Psoas muscle (tissue), 8 donors: ENCODE measurements at places on chromosomes 13 and 19. TPM values are rescaled to one million over a fixed set of nuclear protein-coding genes. Genes with fewer than 3 reads are reported as not detected.

GRCh38 chr19:2412449-2412848 lies 14.9 kb downstream of the TIMM13 start:
- no peak for DNase-seq

Gene KCTD4
- not detected for total RNA-seq

DNA sequence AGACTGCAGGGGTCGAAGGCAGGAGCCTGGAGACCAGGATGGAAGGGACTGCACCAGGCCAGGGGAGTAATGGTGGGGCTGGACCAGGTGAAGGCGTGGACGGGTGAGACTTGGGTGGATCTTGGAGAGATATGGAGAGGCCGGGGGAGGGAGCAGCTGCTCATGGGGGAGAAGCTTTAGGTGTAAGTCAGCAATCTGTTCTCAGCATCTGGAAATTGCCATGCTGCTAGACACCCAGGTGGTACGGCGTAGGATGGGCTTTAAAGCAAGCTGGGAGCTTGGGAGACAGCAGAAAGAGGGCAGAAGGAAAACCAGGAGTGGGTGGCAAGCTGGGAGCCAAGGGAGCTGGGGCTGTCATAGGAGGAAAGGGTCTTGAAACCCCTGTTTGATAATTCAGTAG lies 3.0 kb downstream of the CERS4 start:
- no peak for DNase-seq

DNA sequence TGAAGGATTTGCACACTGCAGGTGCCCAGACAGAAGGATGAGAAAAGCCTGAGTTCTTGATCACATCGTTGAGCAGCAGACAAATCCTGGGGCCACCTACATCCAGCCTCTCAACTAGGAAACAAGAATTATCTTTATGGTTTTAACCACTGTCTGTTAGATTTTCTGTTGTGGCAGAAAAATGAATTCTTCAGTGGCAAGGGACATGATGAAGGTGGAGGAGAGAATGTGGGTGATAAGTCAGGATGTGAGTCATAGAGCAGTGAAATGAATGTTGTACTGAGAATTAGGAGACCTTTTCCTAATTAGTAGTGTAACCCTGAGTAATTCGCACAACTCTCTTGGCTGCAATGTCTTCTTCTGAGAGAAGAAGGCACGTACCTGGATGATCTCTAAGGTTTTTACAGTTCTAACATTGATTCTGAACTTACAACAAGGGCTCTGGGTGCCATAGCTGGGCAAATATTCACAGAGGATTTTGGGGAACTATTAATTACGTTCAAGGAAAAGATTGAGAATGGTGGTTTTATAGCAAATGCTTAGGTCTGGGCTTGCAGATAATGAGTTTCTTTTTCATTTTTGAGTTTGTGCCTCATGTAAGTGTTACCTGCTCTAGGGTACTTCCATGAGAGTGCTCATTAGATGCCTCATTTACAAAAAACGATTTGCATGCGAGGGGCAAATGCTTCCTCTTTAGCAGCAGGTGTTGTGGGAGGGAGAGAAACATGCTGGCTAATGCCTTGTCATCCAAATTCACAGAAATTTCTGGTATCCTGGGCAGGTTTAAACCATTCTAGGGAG lies 111.0 kb upstream of the KL start:
- DNase-seq, result no peak

GRCh38 chr19:29188289-29189032 lies 24.5 kb downstream of the UQCRFS1 start:
- DNase-seq, result peak; percentile 41

Gene LRRC8E
- 0.22 TPM for total RNA-seq

- DNase-seq, result peak; percentile 51
Measured at GRCh38 chr19:1862424-1863327, 703 bp downstream of the KLF16 start.

- DNase-seq, result no peak
Measured at GRCh38 chr13:92843549-92843948, 383.1 kb upstream of the GPC6 start.

Gene AMER2
- not detected for total RNA-seq

Gene PVR
- total RNA-seq, result 31.1 TPM

GRCh38 chr19:53958168-53958571 lies 4.6 kb upstream of the CACNG8 start:
- no peak for DNase-seq

DNA sequence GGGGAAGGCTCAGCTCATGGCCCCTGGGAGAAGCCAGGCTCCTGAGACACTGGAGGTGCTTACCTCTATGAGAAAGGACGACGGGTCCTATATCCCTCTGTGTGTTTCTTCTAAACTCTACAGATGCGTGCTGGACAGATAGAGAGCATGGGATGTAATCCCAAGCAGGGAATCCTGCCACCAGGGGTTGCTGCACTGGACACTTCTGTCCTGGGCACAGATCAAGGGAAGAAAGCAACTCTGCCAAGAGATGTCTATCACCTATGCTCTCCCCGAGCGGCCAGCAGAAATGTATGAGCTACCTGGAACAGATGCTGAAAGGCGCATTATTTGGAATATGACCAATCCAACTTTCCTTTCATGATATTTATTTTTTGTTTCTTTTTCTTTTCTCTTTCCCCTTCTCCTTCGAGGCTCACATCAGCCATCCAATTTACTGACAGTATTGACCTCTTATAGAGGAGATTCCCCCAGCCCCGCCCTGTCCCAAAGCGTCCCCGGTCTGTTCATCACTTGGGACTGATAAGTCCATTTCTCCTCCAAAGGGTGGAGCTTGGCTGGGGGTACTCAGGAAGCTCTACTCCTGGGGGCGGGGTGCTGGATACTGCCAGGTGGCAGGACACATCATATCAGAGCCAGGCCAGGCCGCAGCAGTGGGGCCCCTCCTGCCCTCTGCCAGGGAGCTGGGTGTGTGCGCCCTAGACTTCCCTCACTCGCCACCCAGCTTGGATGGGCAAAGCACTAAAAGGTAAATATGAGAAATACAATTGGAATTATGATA lies 34.2 kb downstream of the TSHZ3 start:
- no peak for DNase-seq

- peak; percentile 59 for DNase-seq
Measured at GRCh38 chr19:3367628-3368440, 1.5 kb downstream of the NFIC start.

GRCh38 chr13:98507282-98507797 lies 69.6 kb downstream of the STK24 start:
- DNase-seq, result peak; percentile 58

GRCh38 chr13:95614641-95615245 lies 29.8 kb downstream of the DZIP1 start:
- no peak for DNase-seq

DNA sequence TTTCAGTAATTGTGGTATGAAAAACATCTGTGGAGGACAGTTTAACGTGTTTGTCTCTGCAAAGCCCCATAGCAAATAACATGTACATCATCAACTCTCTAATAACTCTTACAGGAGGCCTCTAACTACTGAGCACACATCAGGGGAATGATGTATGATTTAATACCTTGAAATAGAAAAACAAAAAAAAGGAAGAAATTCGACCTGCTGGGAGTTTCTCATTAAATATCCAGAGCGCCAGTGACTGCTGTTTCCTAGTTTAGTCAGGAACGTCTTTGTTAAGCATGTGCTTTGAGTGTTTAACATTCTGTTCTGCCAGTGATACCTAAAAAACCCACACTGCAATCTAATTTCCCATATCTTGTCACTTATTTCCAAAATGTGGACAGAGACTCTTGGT lies 235.4 kb downstream of the PCDH20 start:
- no peak for DNase-seq

DNA sequence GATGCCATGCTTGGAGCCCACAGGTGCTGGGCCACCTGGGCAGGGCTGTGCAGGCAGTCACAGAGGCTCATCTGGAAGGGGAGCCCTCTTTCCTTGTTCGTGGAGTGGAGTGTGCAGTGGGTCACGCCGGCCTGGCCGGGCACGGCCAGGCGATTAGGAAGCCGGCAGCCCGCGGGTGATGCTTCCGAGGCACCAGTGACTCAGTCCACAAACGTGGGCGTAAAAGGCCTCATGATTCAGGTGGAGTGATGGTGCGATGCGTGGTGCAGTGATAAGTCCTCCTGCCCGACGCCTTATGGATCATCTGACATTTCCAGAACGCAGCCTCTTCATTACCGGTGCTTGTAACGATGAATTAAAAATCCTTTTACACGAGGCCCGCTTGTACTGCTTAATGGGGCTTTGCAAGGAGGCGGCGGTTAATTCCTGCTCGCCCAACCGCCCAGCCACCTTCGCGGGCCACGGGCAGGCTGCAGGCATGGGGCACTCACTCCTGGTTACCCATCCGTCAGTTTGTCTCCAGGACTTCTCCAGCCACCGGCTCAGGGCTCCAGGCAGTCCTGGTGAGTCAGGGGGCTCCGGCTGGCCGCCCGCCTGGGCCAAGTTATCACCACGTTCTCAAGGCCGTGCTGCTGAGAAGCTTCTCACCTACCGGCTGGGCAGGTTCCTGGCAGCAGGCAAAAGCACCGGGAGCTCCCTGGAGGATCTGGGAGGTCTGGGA lies 172.4 kb downstream of the KDM4B start:
- DNase-seq, result peak; percentile 8

GRCh38 chr13:110454227-110454859 lies 107.2 kb downstream of the RAB20 start:
- no peak for DNase-seq

- DNase-seq, result no peak
Measured at GRCh38 chr13:109728791-109729731, 57.3 kb downstream of the IRS2 start.

GRCh38 chr13:53152057-53152421 lies 123.4 kb downstream of the OLFM4 start:
- no peak for DNase-seq

- no peak for DNase-seq
Measured at GRCh38 chr13:72218966-72219365, 352.0 kb upstream of the DACH1 start.

- DNase-seq, result no peak
Measured at GRCh38 chr13:112247471-112248405, 128.4 kb upstream of the SPACA7 start.

- no peak for DNase-seq
Measured at GRCh38 chr13:46617229-46617721, 64.3 kb downstream of the LRCH1 start.

- DNase-seq, result peak; percentile 78
Measured at GRCh38 chr19:43532571-43532961, 422 bp upstream of the ZNF575 start.

GRCh38 chr19:12786952-12787351 lies 4.3 kb upstream of the JUNB start:
- no peak for DNase-seq

DNA sequence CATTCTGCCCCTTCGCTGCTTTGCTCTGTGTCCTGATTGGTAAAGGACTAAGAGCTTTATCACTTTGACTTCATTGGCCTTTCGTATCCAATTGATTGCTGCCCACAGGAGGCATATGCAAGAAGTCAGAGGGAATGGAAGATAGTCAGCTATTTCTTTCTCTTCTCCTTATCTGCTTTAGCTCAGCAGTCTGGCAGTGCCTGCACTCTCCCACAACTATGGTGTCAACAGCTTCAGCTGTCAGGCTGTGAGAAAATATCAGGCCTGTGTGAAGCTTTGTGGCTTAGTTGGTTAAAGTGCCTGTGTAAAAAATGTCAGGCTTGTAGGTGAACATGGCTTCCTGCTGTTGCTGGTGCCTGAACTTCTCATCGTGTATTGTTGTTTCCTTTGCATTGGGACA lies 243.0 kb downstream of the PCDH17 start:
- no peak for DNase-seq

Gene INSL3
- total RNA-seq, result not detected

GRCh38 chr13:99976575-99976974 lies 5.0 kb upstream of the ZIC5 start:
- no peak for DNase-seq

Gene ZNF492
- total RNA-seq, result 0.07 TPM

- DNase-seq, result no peak
Measured at GRCh38 chr13:60214213-60215055, 50.7 kb upstream of the DIAPH3 start.

- no peak for DNase-seq
Measured at GRCh38 chr13:84362777-84363176, 480.5 kb upstream of the SLITRK1 start.

- DNase-seq, result no peak
Measured at GRCh38 chr13:98083507-98083906, 59.4 kb upstream of the FARP1 start.

DNA sequence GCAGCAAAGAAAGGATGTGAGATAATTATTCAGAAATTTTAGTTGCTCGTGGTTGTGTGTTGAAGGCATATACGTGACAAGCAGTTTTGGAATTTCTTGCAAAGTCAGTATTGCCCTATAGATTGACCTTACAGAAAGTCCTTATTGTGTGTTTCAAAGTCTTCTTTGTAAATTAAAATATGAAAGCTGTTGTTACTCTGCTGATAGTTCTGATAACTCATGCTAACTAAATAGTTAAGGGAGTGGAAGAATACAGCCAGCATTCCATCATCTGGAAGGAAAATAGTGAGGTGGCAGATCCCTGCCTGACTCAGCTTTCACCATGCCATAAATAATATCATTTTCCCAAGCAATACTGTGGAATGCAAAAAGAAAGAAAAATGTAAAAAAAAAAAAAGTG lies 27.2 kb downstream of the WASF3 start:
- no peak for DNase-seq

DNA sequence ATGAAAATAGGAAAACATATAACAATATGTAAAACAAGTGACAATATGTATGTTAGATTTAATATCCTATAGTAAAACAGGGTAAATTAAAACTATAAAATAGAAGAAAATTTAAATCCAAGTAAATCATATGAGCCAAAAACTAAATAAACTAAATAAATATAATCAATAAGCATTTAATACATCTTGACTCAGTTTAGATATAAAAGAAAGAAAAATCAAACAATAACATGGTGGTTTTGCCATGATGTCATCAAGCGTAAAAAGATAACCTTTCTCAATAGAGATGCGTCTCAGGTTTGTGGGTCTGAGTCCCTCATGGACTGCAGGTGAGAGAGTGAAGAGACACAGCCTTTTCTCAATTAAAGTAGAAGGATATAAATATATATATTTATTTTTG lies 26.6 kb upstream of the ZNF331 start:
- DNase-seq, result no peak

Gene CFD
- total RNA-seq, result 57.3 TPM

Gene GAPDHS
- total RNA-seq, result not detected

Gene INTS6
- total RNA-seq, result 16.5 TPM

Gene MAST1
- not detected for total RNA-seq

Gene SKA3
- 0.34 TPM for total RNA-seq

- no peak for DNase-seq
Measured at GRCh38 chr13:86563308-86563707, 764.1 kb upstream of the SLITRK6 start.

- DNase-seq, result no peak
Measured at GRCh38 chr13:62292714-62293480, 877.2 kb upstream of the PCDH20 start.

Gene PINLYP
- total RNA-seq, result 0.66 TPM

Gene MYADM
- 17.0 TPM for total RNA-seq

GRCh38 chr13:35549481-35549880 lies 73.0 kb upstream of the MAB21L1 start:
- no peak for DNase-seq

Gene CARM1
- 105 TPM for total RNA-seq

Gene CEACAM16
- total RNA-seq, result not detected

- DNase-seq, result peak; percentile 64
Measured at GRCh38 chr19:35533822-35534392, 651 bp downstream of the GAPDHS start.

GRCh38 chr13:101535192-101535746 lies 82.8 kb downstream of the ITGBL1 start:
- no peak for DNase-seq
